ENCODE measurements at places on chromosomes 2 and 18. TPM values are rescaled to one million over a fixed set of nuclear protein-coding genes. Genes with fewer than 3 reads are reported as not detected.

Gene UGT1A9
- 1.0 TPM for total RNA-seq

Gene CCBE1
- 6.5 TPM for total RNA-seq

Gene LYG1
- total RNA-seq, result not detected

Gene CPLX4
- not detected for total RNA-seq

Gene HOXD13
- total RNA-seq, result 20.7 TPM

Gene VAMP5
- total RNA-seq, result 2.1 TPM

Gene KLHL14
- 0.34 TPM for total RNA-seq

Gene RNF125
- total RNA-seq, result 0.57 TPM

Gene PDCD1
- total RNA-seq, result not detected

Gene FOXI3
- 0.23 TPM for total RNA-seq

Gene KIAA2012
- total RNA-seq, result not detected

Gene LMAN2L
- 33.9 TPM for total RNA-seq

Gene KCNJ13
- not detected for total RNA-seq

Gene MYO5B
- total RNA-seq, result 3.1 TPM

Gene DTNA
- total RNA-seq, result 12.1 TPM

Gene TTR
- not detected for total RNA-seq

Gene TUBB8B
- total RNA-seq, result not detected

Measured in Daoy (cell line).